SK-N-SH (cell line): ENCODE measurements at places on chromosomes 5 and 9. TPM values are rescaled to one million over a fixed set of nuclear protein-coding genes. Genes with fewer than 3 reads are reported as not detected.

Gene YTHDC2
- polyA plus RNA-seq: 3.5 and 4.7 TPM in 2 replicates

Gene MAMDC2
- polyA plus RNA-seq: not detected in 2 replicates

Gene SLC45A2
- polyA plus RNA-seq: 0.02 TPM in 1 of 2 replicates, not detected in the other

Gene DENND1A
- polyA plus RNA-seq: 19.8 and 25.4 TPM in 2 replicates

Gene GARIN3
- polyA plus RNA-seq: not detected in 2 replicates

Gene LIX1
- polyA plus RNA-seq: 0.02 TPM in 1 of 2 replicates, not detected in the other

Gene PKD2L2
- 0.11 and 0.26 TPM in 2 replicates for polyA plus RNA-seq

Gene DPYSL3
- polyA plus RNA-seq: 123 and 150 TPM in 2 replicates

DNA sequence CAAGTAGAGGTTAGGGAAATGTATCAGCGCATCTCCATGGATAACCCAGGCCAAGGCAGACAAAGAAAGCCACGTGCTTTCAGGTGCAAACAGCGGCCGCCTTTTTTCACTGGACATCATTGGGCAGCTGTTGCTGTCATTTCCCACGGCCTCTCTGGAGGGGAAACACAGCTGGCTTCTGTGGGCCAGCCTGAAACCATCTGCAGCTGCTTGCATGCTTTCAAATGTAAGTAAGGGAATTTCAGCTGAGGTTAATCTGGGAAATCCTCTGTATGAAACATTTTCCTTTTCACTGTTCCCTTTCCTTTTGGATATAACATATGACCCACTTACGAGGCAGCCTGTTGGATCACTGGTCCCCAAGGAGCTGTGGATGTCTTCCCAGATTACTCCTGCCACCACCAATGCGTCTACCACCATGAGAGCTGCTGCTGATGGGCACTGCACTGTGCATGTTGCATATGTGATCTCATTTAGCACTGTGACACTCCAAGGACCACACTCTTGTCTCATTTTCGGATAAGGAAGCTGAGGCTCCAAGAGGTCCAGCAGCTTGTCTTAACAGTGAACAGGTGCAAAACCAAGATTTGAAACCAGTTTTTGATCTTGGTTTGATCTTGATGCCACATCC is 106.3 kb downstream of the C9orf152 start:
- no peak for DNase-seq

DNA sequence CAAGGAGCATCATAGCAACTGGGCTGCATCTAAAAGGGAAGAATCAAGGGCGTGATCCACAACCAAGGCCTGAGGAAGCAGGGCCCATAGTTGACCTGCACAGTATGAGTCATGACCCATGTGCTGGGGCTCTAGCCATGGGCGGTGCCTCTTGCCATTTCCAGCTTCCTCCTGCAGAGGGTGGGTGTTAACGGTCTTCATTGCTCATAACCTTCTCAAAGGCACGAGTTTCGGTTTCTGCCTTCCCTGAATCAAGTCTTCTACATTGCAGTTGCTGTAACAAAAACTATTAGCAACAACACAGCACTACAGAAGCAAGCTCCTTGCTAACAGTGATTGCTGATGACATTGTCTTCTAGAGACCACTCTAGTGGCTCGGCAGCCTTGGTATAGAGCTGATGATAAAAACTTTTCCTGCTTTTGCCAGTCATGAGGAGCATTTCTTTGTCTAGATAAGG is 66.9 kb downstream of the CTSL start:
- no peak for DNase-seq

- peak; percentile 83 for DNase-seq
Observed at GRCh38 chr9:95580812-95581761, 64.3 kb upstream of the PTCH1 start.

DNA sequence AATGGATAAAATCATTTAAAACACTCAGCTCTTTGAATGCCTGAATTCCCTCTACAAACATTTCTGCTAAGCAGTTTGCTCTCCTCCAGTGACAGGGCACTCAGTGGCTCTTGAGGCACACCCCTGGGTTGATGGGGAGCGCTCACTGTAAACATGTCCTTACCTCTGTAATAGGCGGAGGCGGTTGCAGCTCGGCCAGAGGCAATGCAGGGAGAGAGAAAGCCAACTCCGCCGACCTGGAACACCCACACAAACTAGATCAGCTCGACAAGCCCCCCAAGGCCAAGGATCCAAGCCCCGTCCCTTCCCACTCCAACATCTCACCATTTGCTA is 329 bp downstream of the CDC23 start:
- DNase-seq: no peak

GRCh38 chr5:152676196-152676595 is 271.1 kb upstream of the NMUR2 start:
- DNase-seq: no peak

GRCh38 chr5:82068723-82069122 is 96.9 kb downstream of the ATG10 start:
- no peak for DNase-seq

DNA sequence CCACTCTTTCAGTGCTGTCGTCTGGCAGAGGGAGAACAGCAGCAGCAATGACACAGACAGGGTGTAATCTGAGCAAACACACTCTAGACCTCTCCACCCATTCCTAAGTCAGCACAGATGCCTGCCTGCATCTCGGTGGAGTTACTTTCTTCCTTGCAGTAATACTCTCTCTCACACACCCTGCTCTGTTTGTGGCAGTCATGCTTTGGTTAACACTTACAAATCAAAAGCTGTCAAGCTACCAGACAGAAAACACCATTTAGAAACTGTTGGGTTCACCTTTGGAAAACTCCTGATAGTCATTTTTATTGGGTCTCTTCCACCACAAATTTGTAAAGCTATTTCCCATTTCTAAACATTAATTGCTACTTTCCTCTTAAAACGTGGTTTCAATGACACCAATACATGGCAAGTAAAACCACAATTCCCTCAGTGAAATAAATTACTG is 27.3 kb downstream of the LHFPL2 start:
- no peak for DNase-seq

DNA sequence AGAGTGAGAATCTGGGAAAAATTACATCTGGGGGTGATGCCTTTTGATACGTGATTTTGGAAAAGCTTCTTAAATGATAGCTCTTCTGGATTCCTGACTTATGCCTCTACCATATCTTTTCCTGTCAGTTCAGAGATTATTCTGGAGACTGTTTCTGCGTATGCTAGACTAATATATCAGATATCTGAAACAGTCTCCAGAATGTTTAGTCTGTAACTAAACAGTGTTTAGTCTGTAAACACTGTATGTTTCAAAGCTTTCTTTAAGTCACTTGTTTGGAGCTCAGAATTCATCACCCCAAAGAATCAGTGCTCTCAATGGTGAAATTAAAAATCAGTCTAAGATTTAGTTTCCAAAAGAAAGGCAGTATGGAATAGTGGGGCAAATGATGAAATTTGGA is 19.7 kb downstream of the C9orf85 start:
- DNase-seq: no peak

- no peak for DNase-seq
Observed at GRCh38 chr5:38948501-38948900, 102.7 kb downstream of the OSMR start.

DNA sequence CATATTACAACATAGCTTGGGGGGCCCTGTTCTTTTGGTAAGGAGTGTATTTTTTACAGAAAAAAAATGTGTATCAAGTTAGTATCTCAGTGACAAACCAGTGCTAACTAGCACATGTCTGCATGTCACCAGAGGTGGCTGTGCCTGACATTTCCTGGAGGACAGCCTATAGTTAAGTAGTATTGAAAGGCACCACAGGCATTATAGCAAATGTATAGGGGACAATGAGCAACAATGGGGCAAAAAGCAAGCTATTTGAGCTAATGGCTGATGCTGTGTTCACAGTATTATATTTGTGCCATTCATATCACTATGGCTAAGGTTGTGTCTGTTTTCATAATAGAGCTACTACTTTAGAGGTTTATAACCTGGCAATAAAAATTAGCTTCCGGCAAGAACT is 1644.0 kb downstream of the MAT2B start:
- DNase-seq: no peak

GRCh38 chr5:73962801-73963425 is 336.9 kb downstream of the ARHGEF28 start:
- no peak for DNase-seq

GRCh38 chr9:111598733-111599091 is 735 bp downstream of the PTGR1 start:
- DNase-seq: no peak

DNA sequence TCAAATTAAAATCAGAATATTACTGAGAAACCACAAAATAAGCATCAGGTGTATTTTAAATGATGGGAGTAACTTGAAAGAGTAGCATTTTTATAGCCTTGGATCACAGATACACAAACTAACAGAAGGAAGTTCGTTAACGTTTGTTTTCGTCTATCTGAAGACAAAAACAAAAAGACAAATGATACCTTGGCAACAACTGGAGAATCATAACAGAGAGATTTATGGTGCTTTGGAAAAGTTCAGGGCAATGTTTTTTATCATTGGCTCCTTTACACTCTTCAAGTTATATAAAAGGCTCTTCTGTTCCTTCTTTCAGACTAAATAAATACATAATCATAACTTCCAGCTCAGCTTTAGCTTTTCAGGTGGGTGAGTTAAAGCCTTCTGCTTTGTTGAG is 128.1 kb upstream of the VLDLR start:
- DNase-seq: no peak

GRCh38 chr9:84366683-84367082 is 26.1 kb upstream of the SLC28A3 start:
- no peak for DNase-seq

DNA sequence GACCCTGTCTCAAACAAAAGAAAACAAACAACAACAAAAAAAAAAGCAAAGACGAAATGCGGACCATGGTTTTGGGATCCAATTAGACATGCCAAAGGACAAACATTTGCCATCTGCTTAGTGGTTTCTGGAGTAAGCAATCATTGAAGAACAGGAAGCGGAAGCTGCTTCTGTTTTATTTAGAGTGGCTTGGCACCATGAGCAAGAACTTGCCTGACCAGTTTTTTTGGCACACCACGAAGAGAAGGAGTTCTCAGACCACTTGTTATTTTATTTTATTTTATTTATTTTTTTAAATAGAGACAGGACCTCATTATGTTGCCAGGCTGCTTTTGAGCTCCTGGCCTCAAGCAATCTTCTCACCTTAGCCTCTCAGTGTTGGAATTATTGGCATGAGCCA is 17.0 kb downstream of the BTF3 start:
- DNase-seq: no peak

- DNase-seq: peak; percentile 28
Observed at GRCh38 chr9:136086951-136087740, 7.9 kb downstream of the NACC2 start.

GRCh38 chr5:34682926-34683623 is 26.9 kb downstream of the RAI14 start:
- no peak for DNase-seq
